DMS79 (cell line): ENCODE measurements at places on chromosomes 3 and 15.

- DNase-seq, result no peak
Observed at GRCh38 chr15:38454696-38455090, 766 bp downstream of the FAM98B start.

- no peak for DNase-seq
Observed at GRCh38 chr3:140610544-140610943, 67.3 kb upstream of the TRIM42 start.

DNA sequence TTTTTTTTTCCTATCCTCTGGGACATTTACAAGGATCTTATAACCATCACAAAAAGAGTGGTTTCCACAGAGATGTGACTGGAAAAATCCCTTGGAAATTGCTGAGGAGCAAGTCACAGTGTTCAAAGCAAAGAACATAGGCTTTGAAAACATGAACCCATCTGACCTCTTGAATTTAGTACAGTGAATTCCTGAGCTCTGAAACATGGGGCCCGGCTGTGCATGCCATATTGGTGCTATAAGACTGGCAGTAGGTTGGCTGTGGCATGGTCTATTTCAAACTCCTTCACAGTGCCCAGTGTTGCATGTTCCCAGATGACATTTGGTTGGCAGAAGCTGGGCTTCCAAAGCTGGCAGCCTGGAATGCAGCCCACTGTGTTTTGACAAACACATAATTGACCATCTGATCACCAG is 202.2 kb downstream of the TIGIT start:
- DNase-seq, result no peak

DNA sequence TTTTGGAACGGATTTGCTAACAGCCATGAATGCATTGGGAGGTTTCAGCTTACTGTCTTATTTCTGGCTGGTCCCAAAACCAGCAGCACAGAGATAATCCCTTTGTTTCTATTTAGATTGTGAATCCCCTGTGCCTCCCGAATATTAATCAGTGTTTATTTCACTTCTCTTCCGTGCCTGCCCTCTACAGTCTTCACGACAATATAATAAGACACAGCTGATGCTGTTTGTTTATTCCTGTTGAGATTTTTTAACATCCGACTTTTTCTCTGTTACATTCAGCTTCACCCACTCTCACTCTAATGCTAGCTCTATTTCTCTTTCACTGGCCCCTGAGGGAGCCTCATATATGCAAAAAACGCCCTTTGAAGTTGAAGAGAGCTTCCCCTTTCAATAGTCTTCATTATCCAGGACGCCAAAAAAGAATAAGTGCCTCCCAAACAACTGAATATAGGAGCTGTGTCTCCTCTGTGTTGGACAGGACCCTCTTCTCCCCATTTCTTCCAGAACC is 995.3 kb downstream of the ROBO2 start:
- DNase-seq, result no peak
